ENCODE measurements at places on chromosomes 1 and 21. TPM values are rescaled to one million over a fixed set of nuclear protein-coding genes. Genes with fewer than 3 reads are reported as not detected.

The SELENBP1 gene
- polyA plus RNA-seq, result not detected

The RSPO1 gene
- not detected for polyA plus RNA-seq

DNA sequence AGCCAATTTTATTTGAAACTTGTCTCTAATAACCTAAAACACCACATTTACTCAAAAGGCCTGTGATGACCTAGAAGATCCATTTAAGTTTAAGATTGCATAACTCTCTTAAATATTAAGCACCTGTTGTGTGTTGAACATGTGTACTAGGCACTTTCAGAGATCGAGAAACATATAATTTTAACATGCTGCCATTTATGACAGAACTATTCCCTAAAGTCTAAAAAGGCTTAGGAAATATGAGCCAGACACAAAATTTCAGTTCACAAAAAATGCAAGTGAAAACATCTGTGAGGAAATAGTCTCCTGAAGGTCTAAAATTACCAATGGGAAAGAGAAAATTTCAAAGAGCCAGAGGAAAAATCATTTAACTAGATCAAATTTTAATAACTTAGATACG is 37.7 kb downstream of the CEP170 start:
- H3K4me1 ChIP-seq, result no peaks in the 10 kb centered on the region
- H3K36me3 ChIP-seq, result peaks cover 25% of the 10 kb centered on the region
- no peak overlapping the region for H3K4me3 ChIP-seq
- no peak overlapping the region for H3K27ac ChIP-seq
- DNase-seq, result no peak

- H3K4me3 ChIP-seq, result peak overlapping the region; percentile 71
- no peak for DNase-seq
- H3K36me3 ChIP-seq, result peaks cover 36% of the 10 kb centered on the region
- H3K4me1 ChIP-seq, result peaks cover 90% of the 10 kb centered on the region
Observed at GRCh38 chr1:66356605-66357004, 177.3 kb upstream of the SGIP1 start.

DNA sequence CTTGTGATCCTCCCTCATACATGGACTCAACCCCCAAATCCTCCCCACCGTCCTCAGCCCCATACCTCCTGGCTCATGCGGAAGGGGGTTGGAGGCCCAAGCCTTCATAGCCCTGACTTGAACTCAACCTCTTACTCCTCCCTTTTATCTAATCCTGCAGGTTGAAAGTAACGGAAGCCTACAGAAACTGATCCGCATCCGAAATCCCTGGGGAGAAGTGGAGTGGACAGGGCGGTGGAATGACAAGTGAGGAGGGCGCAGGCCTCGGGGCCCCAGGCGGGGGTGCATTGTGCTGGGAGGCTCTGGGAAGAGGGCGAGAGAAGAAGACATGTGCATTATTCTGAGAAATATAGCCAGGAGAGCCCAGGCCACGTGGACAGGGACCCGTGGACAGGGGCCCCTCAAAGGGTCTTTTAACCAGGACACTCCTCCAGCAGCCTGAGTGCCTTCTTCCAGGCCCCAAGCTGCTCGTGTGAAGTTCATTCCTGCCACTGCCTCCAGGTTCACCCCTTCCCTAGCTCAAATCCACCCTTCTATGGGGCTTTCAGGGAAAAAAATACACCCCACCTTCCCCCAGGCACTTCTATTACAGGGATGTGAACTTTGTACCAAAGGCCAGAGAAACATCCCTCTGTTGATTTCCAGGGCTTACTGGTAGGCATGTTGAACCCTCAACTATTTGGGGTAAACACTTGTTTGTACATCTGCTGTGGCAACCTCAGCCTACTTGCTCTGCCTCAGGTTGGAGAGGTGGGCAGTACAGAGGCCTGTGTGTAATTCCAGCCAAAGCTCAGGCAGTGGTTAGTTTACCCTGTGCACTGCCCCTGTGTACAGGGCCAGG is 38.6 kb downstream of the CAPN2 start:
- DNase-seq, result no peak
- H3K36me3 ChIP-seq, result peaks cover 80% of the 10 kb centered on the region
- peaks cover 15% of the 10 kb centered on the region for H3K4me1 ChIP-seq
- no peak overlapping the region for H3K4me3 ChIP-seq
- H3K27ac ChIP-seq, result no peak overlapping the region

- H3K36me3 ChIP-seq, result peaks cover 5% of the 10 kb centered on the region
- peaks cover 45% of the 10 kb centered on the region for H3K4me1 ChIP-seq
- no peaks in the 10 kb centered on the region for H3K27me3 ChIP-seq
- H3K4me3 ChIP-seq, result peak overlapping the region; percentile 97
- peak; percentile 63 for DNase-seq
Observed at GRCh38 chr1:149849947-149850360, 49.4 kb upstream of the BOLA1 start.

- DNase-seq, result no peak
- H3K4me1 ChIP-seq, result no peaks in the 10 kb centered on the region
- H3K27ac ChIP-seq, result no peak overlapping the region
- H3K4me3 ChIP-seq, result no peak overlapping the region
- no peaks in the 10 kb centered on the region for H3K27me3 ChIP-seq
Observed at GRCh38 chr1:14539953-14540563, 58.4 kb upstream of the KAZN start.

- no peaks in the 10 kb centered on the region for H3K27me3 ChIP-seq
- no peak overlapping the region for H3K27ac ChIP-seq
- no peak overlapping the region for H3K4me3 ChIP-seq
Observed at GRCh38 chr21:41647806-41648561, 118.9 kb downstream of the RIPK4 start.

The PSMD4 gene
- polyA plus RNA-seq, result 276 TPM

DNA sequence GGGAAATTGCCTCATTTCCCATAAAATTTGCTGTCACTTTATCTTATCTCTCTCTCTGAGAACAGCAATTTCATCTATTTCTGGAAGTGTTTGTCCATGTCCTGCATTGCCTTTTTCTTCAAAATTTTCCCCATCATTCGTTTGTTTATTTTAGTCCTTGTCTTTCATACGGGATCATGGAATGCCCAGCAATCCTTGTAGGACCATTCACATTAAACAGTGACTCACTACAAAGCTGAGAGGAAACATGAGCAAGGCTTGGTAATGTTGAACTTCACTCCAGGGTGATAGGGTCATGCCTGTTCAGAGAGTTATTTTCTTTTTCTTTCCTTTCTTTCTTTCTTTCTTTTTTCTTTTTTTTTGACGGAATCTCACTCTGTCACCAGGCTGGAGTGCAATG is 32.2 kb upstream of the HNRNPU start:
- H3K4me1 ChIP-seq, result no peaks in the 10 kb centered on the region
- no peak overlapping the region for H3K4me3 ChIP-seq
- H3K36me3 ChIP-seq, result no peaks in the 10 kb centered on the region
- DNase-seq, result no peak
- no peak overlapping the region for H3K27ac ChIP-seq

- no peak overlapping the region for H3K27ac ChIP-seq
- no peaks in the 10 kb centered on the region for H3K4me1 ChIP-seq
- DNase-seq, result no peak
- H3K36me3 ChIP-seq, result no peaks in the 10 kb centered on the region
- H3K27me3 ChIP-seq, result no peaks in the 10 kb centered on the region
Observed at GRCh38 chr1:221793439-221794078, 51.7 kb upstream of the DUSP10 start.

DNA sequence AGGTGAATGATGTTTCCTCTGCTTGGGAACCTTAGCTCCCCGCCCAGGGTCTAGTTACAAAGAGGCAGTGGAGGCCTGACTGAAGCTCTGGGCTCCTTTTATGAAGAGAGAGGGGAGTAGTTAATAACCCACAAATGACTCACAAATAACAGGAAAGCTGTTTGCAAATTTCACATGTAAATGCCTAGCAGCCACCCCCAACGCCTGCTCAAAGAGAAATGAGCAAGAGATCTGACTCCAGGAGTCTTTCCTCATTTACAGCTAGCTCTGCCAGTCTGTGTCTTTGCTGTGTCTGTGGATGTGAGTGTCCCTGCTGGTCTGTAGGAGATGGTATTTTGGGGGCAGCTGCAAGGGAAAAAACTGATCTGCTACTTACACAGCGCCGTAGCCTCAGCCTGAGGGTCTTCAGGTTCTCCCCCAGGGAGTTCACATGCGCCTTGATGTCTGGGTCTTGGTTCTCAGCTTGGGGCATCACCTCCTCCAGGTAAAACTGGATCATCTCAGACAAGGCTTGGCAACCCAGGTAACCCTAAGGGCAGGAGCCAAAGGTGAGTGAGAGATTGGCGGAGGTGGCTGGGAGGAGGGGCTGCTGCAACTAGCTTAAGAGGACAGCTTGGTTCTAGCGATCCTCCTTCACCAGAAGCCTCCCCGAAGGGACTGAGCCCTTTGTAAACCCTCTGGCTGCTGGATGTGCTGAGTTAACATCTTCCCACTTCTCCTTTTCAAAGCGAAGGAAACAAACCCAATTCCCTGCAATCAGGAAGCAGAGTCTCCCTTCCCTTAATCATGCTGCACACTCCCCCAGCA is at the start of gene IL19:
Gene IL19 (plus strand): TSS at position 243 of the 807 bp plus-strand sequence. CDS start 65,890 bp downstream, outside the sequence.
- H3K36me3 ChIP-seq, result no peaks in the 10 kb centered on the region
- peak within 1 kb of the TSS; percentile 3 for H3K4me3 ChIP-seq
- H3K27ac ChIP-seq, result peak within 1 kb of the TSS; percentile 47
- H3K27me3 ChIP-seq, result no peaks in the 10 kb centered on the region
- no peak for DNase-seq
- peaks cover 69% of the 10 kb centered on the region for H3K4me1 ChIP-seq

GRCh38 chr21:39033878-39034589 is 149.2 kb downstream of the PSMG1 start:
- DNase-seq, result no peak
- H3K27me3 ChIP-seq, result no peaks in the 10 kb centered on the region
- H3K4me1 ChIP-seq, result no peaks in the 10 kb centered on the region
- H3K36me3 ChIP-seq, result no peaks in the 10 kb centered on the region
- no peak overlapping the region for H3K4me3 ChIP-seq
- H3K27ac ChIP-seq, result no peak overlapping the region

The TMEM51 gene
- polyA plus RNA-seq, result not detected

The LCE1C gene
- not detected for polyA plus RNA-seq

The MT1HL1 gene
- polyA plus RNA-seq, result not detected

GRCh38 chr21:22842875-22843274 is 1844.7 kb downstream of the NCAM2 start:
- H3K36me3 ChIP-seq, result no peaks in the 10 kb centered on the region
- no peak overlapping the region for H3K4me3 ChIP-seq
- H3K27me3 ChIP-seq, result no peaks in the 10 kb centered on the region
- no peaks in the 10 kb centered on the region for H3K4me1 ChIP-seq
- H3K27ac ChIP-seq, result no peak overlapping the region

DNA sequence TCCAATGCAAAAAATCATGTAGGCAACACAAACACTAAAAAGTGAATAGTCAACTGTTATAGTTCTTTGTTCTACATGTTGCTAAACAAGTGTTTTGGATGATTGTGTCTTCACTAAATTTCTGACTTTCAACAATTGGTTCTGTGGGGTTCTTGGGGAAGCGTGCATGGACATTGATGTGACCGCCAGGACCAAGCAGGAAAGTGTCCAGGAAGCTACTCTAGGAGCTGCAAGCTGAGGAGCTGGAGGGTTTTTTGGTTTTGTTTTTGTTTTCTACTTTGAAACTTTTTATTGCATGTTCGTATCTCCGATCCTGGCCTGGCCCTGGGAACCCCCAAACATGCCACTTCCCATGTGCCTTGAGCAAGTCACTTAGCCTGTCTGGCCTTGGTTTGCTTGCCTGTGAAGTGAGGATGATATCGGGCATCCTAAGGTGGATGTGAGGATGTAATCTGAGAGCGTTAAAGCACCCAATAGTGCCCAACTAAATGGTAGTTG is 8.0 kb downstream of the TMPRSS3 start:
- H3K27me3 ChIP-seq, result no peaks in the 10 kb centered on the region
- peaks cover 20% of the 10 kb centered on the region for H3K4me1 ChIP-seq
- H3K4me3 ChIP-seq, result no peak overlapping the region

- no peaks in the 10 kb centered on the region for H3K36me3 ChIP-seq
- H3K27ac ChIP-seq, result no peak overlapping the region
- DNase-seq, result peak; percentile 48
- H3K4me1 ChIP-seq, result peaks cover 12% of the 10 kb centered on the region
- H3K4me3 ChIP-seq, result no peak overlapping the region
- no peaks in the 10 kb centered on the region for H3K27me3 ChIP-seq
Observed at GRCh38 chr1:89781494-89782126, 39.2 kb upstream of the LRRC8D start.

The FMOD gene
- not detected for polyA plus RNA-seq

- H3K4me1 ChIP-seq, result no peaks in the 10 kb centered on the region
- DNase-seq, result no peak
- H3K27ac ChIP-seq, result no peak overlapping the region
- no peak overlapping the region for H3K4me3 ChIP-seq
- no peaks in the 10 kb centered on the region for H3K36me3 ChIP-seq
Observed at GRCh38 chr1:108106775-108107174, 93.4 kb downstream of the SLC25A24 start.

The DAP3 gene
- 122 TPM for polyA plus RNA-seq

DNA sequence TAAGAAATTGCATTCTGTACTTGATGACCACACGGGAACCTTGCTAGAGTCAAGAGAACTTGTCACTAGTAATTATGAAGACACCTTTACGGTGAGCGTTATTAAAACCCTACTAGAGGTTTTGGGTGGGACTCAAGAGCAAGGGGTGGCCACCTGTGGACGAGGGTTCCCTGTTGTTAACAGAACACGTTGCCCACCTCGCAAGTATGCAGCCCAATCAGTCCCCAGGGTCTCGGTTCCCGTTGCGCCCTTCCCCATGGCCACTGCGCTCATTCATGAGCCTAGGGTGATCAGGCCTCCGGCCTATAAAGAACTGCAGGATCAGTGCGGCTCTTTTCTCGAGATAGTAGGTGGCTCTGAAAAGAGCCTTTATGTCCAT is 30.2 kb upstream of the RNF187 start:
- H3K27me3 ChIP-seq, result no peaks in the 10 kb centered on the region
- H3K4me1 ChIP-seq, result peaks cover 34% of the 10 kb centered on the region
- H3K36me3 ChIP-seq, result no peaks in the 10 kb centered on the region
- no peak for DNase-seq
- H3K4me3 ChIP-seq, result peak overlapping the region; percentile 82

The THRAP3 gene
- 73.0 TPM for polyA plus RNA-seq

The PGBD5 gene
- not detected for polyA plus RNA-seq

The GPR37L1 gene
- 0.09 TPM for polyA plus RNA-seq

The TRIM67 gene
- not detected for polyA plus RNA-seq

GRCh38 chr1:226327761-226328162 is 18.8 kb upstream of the LIN9 start:
- peaks cover 2% of the 10 kb centered on the region for H3K27me3 ChIP-seq
- H3K36me3 ChIP-seq, result no peaks in the 10 kb centered on the region
- no peak overlapping the region for H3K4me3 ChIP-seq
- H3K4me1 ChIP-seq, result no peaks in the 10 kb centered on the region
- no peak for DNase-seq
- H3K27ac ChIP-seq, result no peak overlapping the region

DNA sequence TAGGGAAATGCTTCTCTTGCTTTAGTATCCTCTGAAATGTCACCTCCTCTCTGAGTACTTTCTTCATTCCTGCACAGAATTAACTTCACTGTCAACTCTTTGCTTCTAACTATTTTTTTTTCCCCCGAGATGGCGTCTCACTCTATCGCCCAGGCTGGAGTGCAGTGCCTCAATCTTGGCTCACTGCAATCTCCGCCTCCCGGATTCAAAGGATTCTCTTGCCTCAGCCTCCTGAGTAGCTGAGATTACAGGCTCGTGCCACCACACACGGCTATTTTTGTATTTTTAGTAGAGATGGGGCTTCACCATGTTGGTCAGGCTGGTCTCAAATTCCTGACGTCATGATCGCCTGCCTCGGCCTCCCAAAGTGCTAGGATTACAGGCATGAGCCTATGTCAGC is 1.4 kb upstream of the PLPP3 start:
- H3K4me3 ChIP-seq, result no peak overlapping the region
- no peak for DNase-seq
- peaks cover 8% of the 10 kb centered on the region for H3K4me1 ChIP-seq
- H3K27me3 ChIP-seq, result peaks cover 19% of the 10 kb centered on the region
- H3K36me3 ChIP-seq, result no peaks in the 10 kb centered on the region
- no peak overlapping the region for H3K27ac ChIP-seq

GRCh38 chr1:42165511-42166210 is 1.1 kb upstream of the GUCA2A start:
- no peak for DNase-seq
- H3K27me3 ChIP-seq, result no peaks in the 10 kb centered on the region
- no peaks in the 10 kb centered on the region for H3K36me3 ChIP-seq

The GJA9 gene
- polyA plus RNA-seq, result not detected

Data from CD4-positive, CD25-positive, alpha-beta regulatory T cell (primary cell).